ENCODE measurements at places on chromosomes 2 and 18. TPM values are rescaled to one million over a fixed set of nuclear protein-coding genes. Genes with fewer than 3 reads are reported as not detected.

Gene BOLL
- not detected for total RNA-seq

Gene TPGS2
- total RNA-seq: 83.0 TPM

Gene RGPD4
- not detected for total RNA-seq

Gene MC2R
- not detected for total RNA-seq

Gene SEMA4F
- 7.7 TPM for total RNA-seq

DNA sequence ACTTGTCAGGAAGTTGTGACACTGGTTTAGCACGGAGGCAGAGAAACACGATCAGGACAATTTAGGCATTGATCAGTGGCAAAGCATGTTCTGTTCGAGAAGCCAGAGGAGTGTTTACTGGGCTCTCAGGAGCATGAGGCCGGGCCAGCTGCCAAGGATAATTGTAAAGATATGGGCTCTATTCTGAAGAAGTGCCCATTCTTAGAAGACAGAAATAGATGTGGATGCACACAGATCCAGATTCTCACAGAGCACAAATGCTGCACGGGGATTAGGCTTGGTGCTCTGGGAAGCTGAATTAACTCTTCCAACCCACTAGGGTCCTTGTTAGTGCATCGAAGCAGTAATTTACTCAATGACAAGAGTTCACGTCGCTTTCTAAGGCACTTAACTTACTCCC is 16.2 kb downstream of the AFF3 start:
- no peak overlapping the region for H3K27ac ChIP-seq
- no peaks in the 10 kb centered on the region for H3K36me3 ChIP-seq
- H3K4me3 ChIP-seq: no peak overlapping the region
- peaks cover under 1% of the 10 kb centered on the region for H3K27me3 ChIP-seq
- H3K4me1 ChIP-seq: peaks cover 6% of the 10 kb centered on the region
- DNase-seq: no peak

GRCh38 chr18:25420077-25420825 is 68.3 kb upstream of the ZNF521 start:
- no peak for DNase-seq
- no peak overlapping the region for H3K27ac ChIP-seq
- no peaks in the 10 kb centered on the region for H3K36me3 ChIP-seq
- no peaks in the 10 kb centered on the region for H3K27me3 ChIP-seq

- H3K4me1 ChIP-seq: peaks cover 68% of the 10 kb centered on the region
- no peaks in the 10 kb centered on the region for H3K27me3 ChIP-seq
- H3K4me3 ChIP-seq: peak overlapping the region; percentile 91
- peak overlapping the region; percentile 92 for H3K27ac ChIP-seq
- H3K36me3 ChIP-seq: peaks cover 37% of the 10 kb centered on the region
- peak; percentile 80 for DNase-seq
Observed at GRCh38 chr2:159903443-159904126, 105.6 kb upstream of the CD302 start.

DNA sequence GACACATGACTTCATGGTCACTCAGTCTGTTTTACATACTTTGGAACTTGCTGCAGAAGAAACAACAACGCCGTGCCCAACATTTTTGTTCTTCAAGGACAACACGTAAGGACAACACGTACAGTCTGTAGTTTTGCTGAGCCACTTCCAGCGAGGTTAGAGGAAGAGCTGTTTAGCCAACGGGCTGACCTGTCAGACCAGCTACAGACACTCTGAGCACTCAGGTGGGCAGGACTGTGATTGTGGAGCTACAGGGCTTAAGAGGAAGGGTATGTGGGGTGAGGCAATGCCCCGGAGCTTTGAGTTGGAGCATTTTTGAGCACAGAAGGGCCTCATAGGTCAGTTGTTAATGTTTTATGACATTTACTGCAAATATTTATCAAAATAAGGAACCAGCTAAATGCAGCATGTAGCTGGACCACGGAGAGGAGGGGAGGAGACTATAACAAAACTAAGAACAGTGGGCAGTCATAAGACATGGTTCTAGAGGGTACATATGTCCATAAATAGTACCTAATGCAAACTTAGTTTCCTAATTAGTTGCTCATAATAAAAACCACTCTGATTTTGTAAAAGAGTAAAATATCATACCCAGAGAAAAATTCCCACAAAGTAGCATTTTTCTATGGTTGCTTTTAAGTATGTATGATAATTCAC is 26.3 kb upstream of the NPC1 start:
- no peaks in the 10 kb centered on the region for H3K27me3 ChIP-seq
- no peak for DNase-seq
- no peak overlapping the region for H3K27ac ChIP-seq
- no peaks in the 10 kb centered on the region for H3K4me1 ChIP-seq

DNA sequence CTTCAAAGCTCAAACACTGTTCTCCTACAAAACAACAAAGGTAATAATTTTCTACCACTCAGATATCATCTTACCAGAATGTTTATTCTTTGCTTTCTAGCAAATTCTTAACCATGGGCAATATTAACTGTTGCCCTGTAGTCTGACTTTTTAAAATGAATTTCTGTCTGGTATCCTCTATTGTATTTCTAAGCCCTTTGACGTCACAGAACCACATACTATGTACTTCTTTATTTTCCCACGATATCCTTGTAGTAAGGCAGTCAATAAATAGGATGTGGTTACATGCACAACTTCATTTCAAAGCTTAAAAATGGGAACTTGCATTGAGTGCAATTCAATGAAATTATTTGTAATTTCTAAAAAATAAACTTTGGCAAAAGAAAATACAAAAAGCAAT is 58.7 kb downstream of the THADA start:
- no peak for DNase-seq
- H3K36me3 ChIP-seq: peaks cover 45% of the 10 kb centered on the region
- H3K4me1 ChIP-seq: peaks cover 27% of the 10 kb centered on the region
- no peaks in the 10 kb centered on the region for H3K27me3 ChIP-seq

DNA sequence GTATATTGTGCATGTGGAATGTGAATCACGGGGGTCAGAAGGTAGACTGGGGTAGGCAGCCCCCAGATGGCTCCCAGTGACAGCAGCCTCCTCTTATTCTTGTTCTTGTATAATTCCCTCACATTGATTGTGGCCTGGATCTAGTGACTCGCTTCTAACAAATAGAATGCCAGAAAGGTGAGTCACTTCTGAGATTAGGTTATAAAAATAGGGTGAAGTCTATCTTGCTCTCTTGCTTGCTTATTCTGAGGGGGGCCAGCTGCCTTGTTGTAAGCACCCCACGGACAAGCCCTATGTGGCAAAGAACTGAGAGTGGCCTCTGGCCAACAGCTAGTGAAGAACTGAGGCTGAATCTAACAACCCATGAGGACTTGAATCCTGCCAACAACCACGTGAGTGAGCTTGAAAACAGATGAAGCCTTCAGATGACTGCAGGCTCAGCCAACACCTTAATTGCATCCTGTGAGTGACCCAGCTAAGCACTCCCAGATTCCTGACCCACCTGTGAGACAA is 15.6 kb upstream of the RMND5A start:
- H3K36me3 ChIP-seq: no peaks in the 10 kb centered on the region
- H3K4me1 ChIP-seq: no peaks in the 10 kb centered on the region
- H3K27me3 ChIP-seq: peaks cover 3% of the 10 kb centered on the region
- no peak overlapping the region for H3K4me3 ChIP-seq
- no peak overlapping the region for H3K27ac ChIP-seq
- no peak for DNase-seq

DNA sequence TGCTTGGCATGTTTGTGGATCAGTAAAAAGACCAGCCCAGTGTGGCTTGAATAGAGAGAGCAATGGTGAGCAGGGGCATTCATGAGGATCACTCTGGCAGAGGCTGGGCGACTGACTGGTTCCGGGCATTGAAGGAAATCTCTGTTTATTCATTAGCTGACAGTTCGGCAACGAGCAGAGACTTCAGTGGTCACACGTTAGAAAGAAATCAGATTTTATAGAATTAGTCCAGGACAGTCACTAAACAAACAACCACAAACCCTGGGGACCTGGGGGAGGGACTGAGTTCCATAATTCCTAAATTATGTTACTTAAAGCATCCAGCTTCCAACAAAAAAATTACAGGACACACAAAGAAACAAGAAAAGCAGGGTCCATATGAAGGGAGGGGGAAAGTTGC is 72.5 kb downstream of the NOL10 start:
- no peak overlapping the region for H3K4me3 ChIP-seq
- peaks cover 27% of the 10 kb centered on the region for H3K36me3 ChIP-seq
- no peaks in the 10 kb centered on the region for H3K27me3 ChIP-seq
- DNase-seq: no peak
- H3K4me1 ChIP-seq: peaks cover 22% of the 10 kb centered on the region

- DNase-seq: no peak
- H3K27me3 ChIP-seq: no peaks in the 10 kb centered on the region
- H3K4me3 ChIP-seq: no peak overlapping the region
- no peaks in the 10 kb centered on the region for H3K4me1 ChIP-seq
Observed at GRCh38 chr2:4914036-4914435, 778.1 kb upstream of the SOX11 start.

DNA sequence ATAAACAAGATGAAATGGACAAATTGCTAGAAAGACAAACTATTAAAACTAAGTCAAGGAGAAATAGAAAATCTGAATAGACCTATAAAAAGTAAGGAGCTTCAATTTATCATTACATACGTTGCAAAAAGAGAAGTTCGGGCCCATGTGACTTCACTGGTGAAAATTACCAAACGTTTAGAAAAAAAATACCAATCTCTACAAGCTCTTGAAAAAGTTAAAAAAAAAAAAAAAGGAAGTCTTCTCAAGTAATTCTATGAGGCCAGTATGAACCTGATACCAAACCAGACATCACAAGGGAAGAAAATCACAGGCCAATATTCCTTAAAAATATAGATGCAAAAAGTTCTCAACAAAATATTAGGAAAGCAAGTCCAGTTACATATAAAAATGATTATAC is 20.2 kb upstream of the ACVR2A start:
- no peaks in the 10 kb centered on the region for H3K4me1 ChIP-seq
- DNase-seq: no peak
- H3K36me3 ChIP-seq: peaks cover 6% of the 10 kb centered on the region
- no peak overlapping the region for H3K4me3 ChIP-seq

DNA sequence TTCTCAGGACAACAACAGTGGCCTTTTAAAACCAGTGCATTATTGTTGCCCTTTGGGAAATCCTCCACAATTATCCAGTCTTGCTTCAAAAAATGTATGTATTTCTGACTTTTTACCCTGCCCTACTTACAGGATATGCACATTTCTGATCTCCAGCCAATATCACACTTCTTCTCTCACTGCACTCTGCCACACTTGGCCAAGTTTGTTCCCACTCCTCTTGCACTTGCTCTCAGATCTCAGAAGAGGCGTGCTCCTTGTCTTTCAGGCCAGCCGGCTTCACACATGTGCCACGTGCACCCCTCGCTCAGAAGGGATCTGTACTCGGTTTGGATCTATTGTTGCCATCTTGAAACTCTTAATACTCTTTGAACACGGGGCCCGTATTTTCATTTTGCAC is 15.4 kb downstream of the CLUL1 start:
- no peaks in the 10 kb centered on the region for H3K4me1 ChIP-seq
- peaks cover 2% of the 10 kb centered on the region for H3K27me3 ChIP-seq
- DNase-seq: no peak
- no peak overlapping the region for H3K27ac ChIP-seq

GRCh38 chr2:202337151-202337550 is 39.0 kb upstream of the BMPR2 start:
- H3K4me3 ChIP-seq: no peak overlapping the region
- H3K4me1 ChIP-seq: no peaks in the 10 kb centered on the region
- no peaks in the 10 kb centered on the region for H3K27me3 ChIP-seq
- H3K36me3 ChIP-seq: no peaks in the 10 kb centered on the region
- H3K27ac ChIP-seq: no peak overlapping the region

DNA sequence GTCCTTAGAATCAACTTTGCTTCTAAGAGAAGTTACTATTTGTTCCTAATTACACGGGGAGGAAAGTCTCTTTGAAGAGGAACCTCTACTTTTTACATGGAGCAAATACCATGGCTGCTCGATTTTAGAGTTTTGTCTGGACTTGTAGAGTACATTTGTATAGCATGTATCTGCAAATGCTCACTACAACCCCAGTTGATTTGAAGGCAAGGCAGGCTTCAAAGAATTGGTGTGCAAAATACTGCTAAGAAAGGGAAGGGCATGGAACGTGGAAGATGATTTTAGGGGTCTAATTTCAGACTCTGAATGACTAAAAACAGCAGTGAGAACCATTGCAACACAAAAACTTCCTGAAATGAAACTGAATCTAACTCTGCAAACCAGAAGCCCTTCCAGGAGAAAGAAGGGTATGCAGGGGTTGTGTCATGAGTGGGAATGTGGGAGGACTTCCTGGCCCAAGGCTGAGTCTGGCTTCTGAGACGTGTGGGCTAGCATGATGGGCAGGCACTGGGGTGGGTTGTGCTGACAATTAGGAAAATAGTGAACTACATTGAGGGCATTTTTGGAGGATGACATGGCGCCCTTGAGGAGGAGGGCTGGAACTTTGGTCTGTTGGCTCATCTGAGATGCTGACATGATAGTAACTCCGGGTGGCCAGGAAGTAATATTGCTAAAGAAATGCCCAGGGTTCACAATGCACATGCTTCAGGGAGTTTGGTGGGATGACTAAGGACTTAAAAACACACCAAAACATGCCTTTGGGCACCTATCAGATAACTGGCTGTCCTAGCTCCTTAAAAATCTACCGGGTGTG is 18.9 kb upstream of the IL1R2 start:
- H3K4me3 ChIP-seq: no peak overlapping the region
- peak; percentile 12 for DNase-seq
- H3K27me3 ChIP-seq: no peaks in the 10 kb centered on the region
- H3K36me3 ChIP-seq: peaks cover 3% of the 10 kb centered on the region
- H3K4me1 ChIP-seq: peaks cover 10% of the 10 kb centered on the region

DNA sequence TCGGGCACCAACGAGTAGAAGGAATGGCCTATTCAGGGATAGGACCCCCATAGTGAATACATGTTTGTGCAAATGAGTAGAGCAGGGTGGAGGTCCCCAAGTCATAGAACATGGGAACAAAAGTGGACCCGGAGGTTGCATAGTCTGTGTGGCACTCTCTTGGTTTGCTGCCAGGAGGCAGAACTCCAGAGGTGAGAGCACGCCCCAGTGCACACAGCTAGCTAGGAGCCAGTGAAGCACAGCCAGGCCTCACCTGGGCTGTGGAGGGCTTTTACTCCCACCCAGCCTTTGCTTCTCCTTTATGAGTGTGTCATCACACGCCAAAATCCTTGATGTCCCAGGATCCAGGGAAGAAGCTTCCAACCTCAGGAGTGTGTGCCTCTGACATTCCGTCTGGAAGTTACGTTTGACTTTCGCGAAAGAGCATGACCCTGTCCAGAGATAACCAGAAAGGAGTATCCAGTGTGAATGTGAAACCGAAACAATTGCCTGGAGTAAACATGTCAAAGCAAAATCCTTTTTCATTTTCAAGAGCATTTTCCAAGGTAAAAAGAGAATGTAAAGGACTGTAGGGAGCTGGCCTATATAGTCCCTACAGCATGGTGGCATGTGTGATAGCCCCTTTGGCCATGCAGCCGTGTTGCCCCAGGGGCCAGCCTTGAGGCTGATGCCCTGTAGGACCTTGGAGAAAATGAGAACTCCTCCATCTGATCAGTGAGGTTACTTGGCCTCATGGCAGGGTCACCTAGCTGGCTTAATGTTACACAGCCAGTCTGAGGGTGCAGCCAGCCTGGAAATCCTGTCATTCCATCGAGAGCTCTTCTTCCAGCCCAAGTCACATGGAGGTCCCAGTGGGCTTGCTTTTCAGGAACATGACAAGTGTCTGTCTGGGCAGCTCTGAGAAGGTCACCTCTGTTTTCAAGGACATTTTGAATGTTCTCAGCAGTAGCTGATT is 8.8 kb downstream of the TRIB2 start:
- DNase-seq: no peak
- no peak overlapping the region for H3K4me3 ChIP-seq
- no peaks in the 10 kb centered on the region for H3K27me3 ChIP-seq
- peaks cover 9% of the 10 kb centered on the region for H3K36me3 ChIP-seq
- H3K27ac ChIP-seq: peak overlapping the region; percentile 47

GRCh38 chr2:38394041-38394440 is 17.0 kb upstream of the ATL2 start:
- H3K4me3 ChIP-seq: no peak overlapping the region
- no peaks in the 10 kb centered on the region for H3K36me3 ChIP-seq
- no peak for DNase-seq
- peaks cover 15% of the 10 kb centered on the region for H3K27me3 ChIP-seq

All from activated CD4-positive, alpha-beta memory T cell treated with anti-CD3 and anti-CD28 coated beads for 36 hours (primary cell).